Dermis microvascular lymphatic vessel endothelial cell (primary cell): ENCODE measurements at places on chromosomes 3 and 15. TPM values are rescaled to one million over a fixed set of nuclear protein-coding genes. Genes with fewer than 3 reads are reported as not detected.
A peak's percentile ranks its signal among the peaks of the same experiment; 100 is the strongest.

Gene ROPN1B
- not detected in 2 replicates for total RNA-seq

Gene PLIN1
- total RNA-seq = under 0.01 TPM in 1 of 2 replicates, not detected in the other

DNA sequence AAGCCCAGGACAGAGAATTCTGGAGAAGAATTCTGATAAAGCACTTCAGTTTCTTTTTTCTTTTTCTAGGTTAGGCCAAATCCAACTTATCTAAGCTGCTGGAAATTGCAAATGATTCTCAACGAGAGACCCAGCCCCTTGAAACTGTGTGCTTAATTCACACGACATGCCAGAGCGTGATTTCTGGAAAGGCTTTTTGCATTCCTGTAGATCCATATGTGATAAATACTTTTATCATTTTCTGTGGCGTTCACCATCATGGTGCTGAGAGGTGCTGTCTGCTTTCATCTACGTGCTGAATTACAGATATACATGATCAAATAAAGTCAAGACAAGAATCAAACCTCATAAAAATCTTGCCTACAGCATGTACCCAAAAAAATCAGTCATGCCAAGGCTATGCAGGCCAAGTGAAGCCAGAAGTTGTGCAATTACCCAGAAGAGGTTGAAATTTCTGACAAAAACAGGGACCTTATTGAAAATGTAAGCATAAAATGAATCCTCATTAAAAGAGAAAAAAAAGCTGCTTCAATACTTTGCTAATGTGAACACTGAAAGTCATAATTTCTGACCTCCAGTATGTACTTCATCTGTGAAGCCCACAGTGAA, 10.8 kb upstream of the MEF2A start:
- no peak for DNase-seq

DNA sequence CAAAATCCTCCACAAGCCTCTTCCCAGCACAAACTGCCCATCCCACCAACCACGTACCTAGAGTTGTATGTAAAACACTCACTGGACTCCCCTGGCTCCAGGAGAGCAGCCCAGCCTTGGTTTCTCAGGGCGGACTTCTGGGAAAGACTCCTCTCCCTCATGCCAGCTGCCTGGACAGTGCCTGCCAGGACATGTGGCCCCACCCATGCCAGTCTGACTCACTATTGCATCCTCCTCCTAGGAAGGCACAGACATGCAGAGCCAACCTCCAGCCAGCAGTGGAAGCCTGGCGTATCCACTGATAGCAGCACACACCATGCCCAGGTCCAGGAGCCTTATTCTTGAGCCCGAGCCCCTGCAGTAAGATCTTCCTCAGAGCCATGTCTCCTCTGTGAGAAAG, 8.6 kb downstream of the PKM start:
- DNase-seq = peak; percentile 47

Gene KLHL40
- total RNA-seq = not detected in 2 replicates

DNA sequence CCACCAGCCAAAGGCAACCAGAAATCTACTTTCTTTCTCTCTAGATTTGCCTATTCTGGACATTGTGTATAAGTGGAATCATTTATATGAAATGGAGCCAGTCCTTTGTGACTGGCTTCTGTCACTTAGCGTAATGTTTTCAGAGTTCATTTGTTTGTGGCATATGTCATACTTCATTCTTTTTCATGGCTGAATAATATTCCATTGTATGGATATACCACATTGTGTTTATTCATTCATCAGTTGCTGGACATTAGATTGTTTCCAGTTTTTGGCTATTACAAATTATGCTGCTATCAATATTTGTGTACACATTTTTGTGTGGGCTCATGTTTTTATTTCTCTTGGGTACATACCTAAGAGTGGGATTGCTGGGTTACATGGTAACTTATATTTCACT, 139.2 kb upstream of the CTDSPL start:
- no peak for DNase-seq

DNA sequence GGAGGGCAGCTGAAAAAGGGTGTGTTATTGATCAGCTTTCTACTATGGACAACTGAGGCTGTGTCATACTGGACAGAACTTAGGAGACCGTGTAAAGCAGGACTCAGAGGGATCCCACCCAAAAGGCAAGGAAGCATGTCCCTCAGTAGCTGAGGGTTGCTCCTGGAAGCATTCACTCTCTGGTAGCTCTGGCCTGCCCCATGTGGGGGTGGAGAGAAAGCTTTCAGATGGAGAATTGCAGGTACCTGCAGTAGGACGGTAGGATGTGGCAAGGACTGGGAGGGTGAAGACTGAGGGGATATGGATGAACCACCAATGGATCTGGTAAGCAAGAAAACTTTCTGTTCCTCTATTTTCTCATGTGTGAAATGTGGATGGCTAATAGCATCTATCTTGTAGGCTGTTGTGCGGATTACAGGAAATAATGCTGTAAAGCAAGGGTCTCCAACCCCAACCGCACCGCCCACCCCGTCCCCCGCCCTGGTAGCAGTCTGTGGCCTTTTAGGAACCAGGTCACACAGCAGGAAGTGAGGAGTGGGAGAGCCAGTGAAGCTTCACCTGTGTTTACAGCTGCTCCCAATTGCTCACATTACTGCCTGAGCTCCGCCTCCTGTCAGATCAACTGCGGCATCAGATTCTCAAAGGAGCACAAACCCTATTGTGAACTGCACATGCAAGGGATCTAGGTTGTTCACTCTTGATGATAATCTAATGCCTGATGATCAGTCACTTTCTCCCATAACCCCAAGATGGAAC, 157.7 kb upstream of the PROK2 start:
- no peak for DNase-seq

Gene TLR9
- not detected in 2 replicates for total RNA-seq

Gene C3orf22
- not detected in 2 replicates for total RNA-seq

Gene ZNF620
- total RNA-seq = 5.6 and 5.8 TPM in 2 replicates

Gene CPNE9
- total RNA-seq = not detected in 2 replicates

DNA sequence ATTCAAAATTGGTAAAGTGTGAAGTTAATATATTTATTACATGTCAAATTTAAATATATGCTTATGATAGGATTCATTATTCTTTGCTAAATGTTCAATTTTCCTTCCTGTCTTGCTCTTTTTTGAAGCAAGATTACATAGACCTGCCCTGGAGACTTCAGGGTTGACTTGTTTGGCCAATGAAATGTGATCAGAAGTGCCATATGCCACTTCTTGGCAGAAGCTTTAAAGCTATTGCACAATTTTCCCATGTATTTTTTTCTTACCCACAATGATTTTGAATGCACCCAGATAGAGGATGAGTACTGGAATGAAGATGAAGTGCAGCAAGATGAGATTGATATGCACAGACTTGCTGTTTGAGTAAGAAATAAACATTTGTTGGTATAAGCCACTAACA, 406.3 kb upstream of the BCHE start:
- no peak for DNase-seq

Gene C3orf20
- total RNA-seq = not detected in 2 replicates

GRCh38 chr3:48225587-48225986, 2.3 kb downstream of the CAMP start:
- no peak for DNase-seq

DNA sequence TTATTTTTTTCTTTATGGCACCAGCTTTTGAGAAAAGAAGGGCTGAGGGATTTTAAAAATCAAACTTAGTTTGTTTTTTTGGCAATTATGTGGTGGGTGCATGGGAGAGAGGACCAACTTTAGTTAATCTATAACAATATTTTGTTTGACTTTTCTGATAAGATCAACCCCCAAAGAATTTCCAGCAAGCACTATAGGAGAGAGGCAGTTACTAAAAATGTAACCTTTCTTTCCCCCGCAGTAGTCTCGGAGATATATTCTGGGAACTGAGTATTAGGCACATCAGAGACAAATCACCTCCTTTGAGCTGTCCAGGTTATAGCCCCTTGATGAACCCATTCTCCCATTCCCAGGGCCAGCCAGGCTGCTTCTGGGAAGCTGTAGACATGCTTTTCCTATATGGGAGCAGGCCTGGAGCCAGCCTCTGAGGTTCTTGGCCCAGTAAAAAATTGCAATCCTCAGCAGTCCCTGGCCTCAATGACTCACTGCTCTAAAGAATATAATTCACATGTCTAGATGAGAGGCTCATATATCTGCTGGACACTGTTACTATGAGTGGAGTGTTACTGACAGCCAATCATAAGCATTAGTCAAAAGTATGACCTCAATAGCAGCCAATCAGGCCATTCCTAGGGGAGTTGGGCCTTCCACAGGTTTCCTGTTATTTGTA, 138.3 kb upstream of the AGBL1 start:
- DNase-seq = no peak

Gene FHIT
- total RNA-seq = 0.51 and 2.0 TPM in 2 replicates

- DNase-seq = no peak
These were observed 169.5 kb downstream of the ATP10A start for GRCh38 chr15:25693321-25694238.

Gene IMPG2
- 0.26 and 0.76 TPM in 2 replicates for total RNA-seq
